ENCODE measurements at places on chromosomes 1 and 21.

DNA sequence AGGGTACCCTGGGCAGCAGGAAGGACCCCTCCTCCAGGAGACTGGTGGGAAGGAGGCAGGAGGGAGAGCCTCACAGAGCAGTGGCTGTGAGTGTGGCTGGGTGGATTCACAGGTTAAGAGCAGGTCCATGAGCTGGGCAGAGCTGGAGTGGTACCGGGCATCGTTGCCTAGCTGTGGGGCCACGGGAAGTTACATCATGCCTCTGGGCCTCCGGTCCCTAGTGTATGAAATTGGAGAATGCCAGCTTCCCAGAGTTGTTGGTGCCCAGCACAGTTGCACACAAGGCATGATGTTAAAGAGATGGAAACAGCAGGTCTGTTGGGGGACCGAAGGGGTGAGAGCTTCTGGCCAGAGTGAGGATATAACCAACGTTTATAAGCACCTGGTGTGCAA, 18.5 kb downstream of the FOXO6 start:
- DNase-seq, result no peak

DNA sequence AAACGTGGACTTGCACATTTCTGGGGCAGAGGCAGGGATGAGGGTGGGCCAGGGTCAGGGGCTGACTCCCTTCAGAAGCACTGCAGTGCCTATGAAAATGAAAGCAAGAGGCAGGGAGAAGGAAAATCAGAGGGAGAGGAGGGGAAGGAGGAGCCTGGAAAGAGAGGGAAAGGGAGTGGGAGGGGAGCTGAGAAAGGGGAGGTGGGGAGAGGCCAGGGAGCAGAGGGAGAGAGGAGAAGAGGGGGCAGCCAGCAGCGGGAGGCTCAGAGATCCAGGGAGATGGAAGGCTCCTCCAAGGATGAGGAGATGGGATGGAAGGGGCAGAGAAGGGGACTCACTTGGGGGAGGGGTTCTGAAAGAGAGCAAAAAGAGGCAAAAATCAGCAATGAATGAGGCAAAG, 96.3 kb upstream of the KLHDC7A start:
- DNase-seq, result no peak

DNA sequence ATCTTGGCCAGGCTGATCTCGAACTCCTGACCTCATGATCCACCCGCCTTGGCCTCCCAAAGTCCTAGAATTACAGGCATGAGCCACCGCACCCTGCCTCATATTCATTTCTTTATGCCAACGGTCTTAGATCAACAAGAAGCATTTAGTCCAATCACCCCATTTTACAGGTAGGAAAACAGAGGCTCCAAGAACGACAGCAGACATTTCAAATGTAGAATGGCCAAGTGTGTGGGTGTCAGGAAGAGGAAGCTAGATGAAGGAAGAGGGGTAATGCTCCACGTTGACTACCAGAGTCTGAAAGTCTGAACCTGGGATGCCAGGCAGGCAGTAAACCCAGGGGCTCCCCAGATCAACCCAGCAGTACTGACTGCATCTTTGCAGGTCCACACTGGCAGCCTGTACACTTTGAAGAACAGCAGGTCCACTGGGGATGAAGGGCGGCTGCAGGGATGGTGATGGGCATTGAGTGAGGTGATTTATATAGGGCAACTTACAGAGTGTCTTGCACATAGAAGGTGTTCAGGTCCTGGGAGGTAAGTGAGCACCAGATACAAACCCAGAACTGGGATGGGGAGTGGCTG, 120.2 kb downstream of the EPHB2 start:
- no peak for DNase-seq

- no peak for DNase-seq
These were observed 183.4 kb upstream of the PTBP2 start for GRCh38 chr1:96538111-96538641.

GRCh38 chr1:90840352-90840751, 123.2 kb upstream of the BARHL2 start:
- DNase-seq, result no peak

GRCh38 chr21:35470522-35470921, 421.4 kb upstream of the RUNX1 start:
- DNase-seq, result no peak

DNA sequence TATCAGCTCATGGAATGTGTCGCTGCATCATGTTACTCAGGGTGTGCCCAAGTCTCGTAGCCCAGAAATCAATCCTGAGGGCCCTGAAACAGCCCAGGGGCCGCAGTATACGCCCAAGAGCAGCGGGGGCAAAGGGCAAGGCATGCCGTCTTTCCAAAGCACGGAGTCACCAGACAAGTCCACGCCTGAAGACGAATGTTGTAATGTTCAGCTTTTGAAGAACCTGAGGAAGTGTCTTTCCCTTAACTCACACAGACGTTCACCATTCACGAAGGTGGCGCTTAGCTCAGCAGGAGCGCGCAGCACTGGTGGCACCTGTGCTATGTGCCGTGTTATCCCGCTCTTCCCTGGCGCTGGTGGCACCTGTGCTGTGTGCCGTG, 18.8 kb upstream of the PWP2 start:
- DNase-seq, result no peak

GRCh38 chr1:27505420-27505680, 15.4 kb upstream of the WASF2 start:
- DNase-seq, result no peak

DNA sequence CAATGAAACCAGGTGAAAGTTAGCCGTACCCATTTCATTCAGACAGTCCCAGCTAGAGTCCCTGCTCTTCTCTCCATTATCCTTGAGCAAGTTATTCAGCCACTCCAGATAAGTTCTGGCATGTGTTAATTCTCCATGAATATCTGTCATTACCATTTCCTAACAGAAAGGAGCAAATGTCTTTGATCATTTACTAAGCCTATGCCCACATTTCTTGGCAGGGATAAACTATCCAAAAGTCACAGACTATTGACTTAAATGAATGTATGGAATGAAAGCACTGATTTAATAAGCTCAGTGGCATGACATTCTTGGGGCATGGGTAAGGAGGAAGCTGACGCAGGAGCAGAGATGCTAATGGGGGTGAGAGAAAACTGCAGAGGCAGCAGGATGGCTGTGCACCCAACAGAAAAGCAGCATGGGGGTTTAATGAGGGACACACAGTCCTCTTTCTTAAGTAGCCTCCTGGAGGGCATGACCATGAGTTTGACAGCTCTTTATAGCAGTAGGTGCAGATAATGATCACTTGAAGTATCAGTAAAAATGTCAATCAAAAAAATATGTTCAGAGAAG, 17.6 kb upstream of the DHCR24 start:
- no peak for DNase-seq

GRCh38 chr1:13701271-13701640, 1.3 kb downstream of the PRDM2 start:
- DNase-seq, result no peak

GRCh38 chr1:20949871-20950590, 162.9 kb upstream of the HP1BP3 start:
- DNase-seq, result no peak

GRCh38 chr1:180252638-180253536, 22.8 kb downstream of the LHX4 start:
- DNase-seq, result peak; percentile 61

- DNase-seq, result no peak
These were observed 304.0 kb downstream of the RRAGC start for GRCh38 chr1:38555594-38555993.

DNA sequence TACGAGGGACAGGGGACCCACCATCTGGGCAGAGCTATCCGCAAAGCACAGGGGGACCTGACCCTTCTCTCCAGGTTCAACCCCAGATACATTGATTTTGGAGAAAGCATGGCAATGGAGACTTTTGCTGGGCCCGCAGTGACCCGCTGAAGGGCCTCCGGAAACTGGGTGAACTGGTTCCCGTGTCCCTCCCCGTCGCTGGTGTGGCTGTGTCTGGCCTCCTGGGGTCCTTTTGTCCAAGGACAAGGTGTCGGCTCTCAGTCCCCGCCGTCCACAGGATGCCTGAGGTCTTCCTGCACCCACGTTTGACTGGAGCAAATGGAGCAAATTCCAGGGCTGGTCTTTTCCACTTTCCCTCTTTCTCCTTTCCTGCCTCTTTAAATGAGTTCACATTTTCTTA, 176.3 kb downstream of the PRDM16 start:
- no peak for DNase-seq

- DNase-seq, result no peak
These were observed 114.7 kb downstream of the APP start for GRCh38 chr21:26055841-26056264.

DNA sequence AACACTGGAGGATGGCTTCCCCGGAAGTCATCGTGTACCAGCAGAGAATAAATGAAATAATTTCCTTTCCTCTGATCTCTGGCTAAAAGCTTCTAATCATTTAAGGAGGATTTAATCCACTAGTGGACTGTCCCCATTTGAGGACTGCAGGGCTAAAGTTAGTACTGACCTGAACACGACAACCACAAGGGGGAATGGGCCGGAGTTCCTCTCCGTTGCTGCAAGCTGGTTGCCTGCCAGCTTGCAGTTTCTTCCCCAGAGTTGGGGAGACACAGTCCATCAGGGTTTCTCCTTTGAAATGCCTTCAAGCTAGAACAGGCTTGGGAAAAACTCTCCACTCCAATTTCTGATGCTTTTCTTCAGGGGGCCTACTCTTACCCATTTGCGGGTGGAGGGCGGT, 35.5 kb upstream of the NPL start:
- no peak for DNase-seq

DNA sequence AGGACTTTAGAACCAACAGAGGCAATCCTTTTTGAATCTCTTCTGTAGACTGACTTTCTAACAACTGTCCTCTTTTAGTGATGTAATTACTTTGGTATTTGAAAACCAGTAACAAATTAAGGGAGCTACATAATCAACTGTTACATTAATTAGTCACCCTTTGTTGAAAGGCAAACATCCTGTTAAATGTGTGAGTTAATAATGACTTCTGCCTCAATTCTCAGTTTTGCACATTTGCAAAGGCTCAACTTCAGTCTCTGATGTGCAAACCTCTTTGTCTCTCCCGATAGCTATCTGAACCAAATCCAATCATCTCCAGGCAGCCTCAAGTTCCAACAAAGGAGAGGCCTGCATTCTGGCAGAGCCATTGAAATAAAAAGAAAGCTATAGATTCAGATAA, 135.4 kb upstream of the C8B start:
- no peak for DNase-seq

GRCh38 chr21:43303275-43304178, 123.4 kb downstream of the SIK1 start:
- DNase-seq, result no peak

- no peak for DNase-seq
These were observed 122.7 kb downstream of the GABPA start for GRCh38 chr21:25857308-25858074.

GRCh38 chr21:38455403-38455802, 42.9 kb downstream of the ERG start:
- no peak for DNase-seq

DNA sequence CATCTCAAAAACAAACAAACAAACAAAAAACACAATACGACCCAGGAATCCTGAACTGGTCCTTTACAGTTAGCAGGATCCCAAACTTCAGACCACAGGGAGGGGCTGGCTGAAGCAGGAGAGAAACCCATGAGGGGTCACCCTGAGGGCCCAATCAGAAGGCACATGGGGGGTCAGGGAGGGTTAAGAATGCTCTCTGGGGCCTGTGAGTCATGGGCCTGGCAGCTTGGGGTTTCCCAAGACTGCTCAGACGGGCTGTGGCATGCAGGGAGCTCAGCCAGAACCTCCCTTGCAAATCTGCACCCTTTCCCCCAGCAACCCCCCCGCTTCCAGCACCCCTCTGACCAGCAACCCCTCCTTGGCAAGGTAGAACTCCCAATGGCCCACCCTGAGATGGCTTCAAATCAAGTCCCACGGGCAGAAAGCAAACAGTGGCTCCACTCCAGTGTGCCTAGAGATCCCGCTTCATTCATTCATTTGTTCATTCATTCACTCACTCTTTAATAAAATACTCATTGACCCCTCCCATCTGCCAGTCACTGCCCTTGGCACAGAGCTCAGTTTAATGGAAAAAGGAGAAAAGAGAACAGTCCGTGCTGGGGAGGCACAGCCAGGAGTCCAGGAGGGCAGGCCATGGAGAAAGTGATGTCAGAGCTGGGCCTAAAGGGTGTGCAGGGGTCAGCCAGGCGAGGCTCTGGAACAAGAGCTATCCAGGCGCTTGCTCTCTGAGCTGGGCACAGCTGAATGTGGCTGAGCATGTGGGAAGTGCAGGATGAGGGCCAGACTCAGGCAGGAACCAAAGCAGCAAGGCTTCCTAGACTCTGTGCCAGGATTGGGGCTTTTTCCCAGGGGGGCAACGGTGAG, 8.2 kb downstream of the UQCRHL start:
- DNase-seq, result no peak

DNA sequence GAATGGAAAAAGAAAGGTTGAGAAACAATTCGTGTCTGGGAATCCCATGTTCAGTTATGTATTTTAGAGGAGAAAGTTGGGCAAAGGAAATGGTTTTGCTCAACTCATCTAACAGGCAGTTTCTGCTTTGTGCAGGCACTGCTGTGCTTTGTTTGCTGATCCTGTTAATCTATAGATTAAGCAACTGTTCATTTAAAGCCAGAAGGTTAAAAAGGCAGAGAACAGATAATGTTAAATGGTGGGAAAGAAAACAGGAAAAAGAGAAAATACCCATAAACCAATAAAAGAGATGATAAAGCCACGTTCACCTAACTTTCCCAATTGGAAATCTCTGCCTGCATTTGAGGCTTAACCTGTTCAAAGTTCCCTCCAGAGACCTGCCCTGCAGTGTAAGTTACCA, 70.0 kb downstream of the APP start:
- DNase-seq, result no peak

DNA sequence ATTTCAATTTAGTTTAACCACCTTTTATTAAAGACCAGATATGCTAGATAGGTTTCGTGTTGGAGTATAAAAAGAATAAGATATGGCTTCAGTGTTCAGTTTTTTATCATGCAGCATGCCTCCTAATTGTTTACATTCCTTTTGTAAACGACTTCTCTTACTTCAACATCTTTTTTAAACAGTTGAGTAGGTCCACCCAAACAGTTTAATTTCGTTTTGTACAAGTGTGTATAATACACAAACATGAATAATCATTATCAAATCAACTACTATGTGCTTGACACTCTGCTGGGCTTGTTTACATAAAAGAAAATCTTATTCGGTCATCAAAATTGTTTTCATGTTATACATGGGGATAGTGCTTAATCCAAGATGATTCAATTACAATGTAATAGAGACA, 906.3 kb upstream of the ADGRL4 start:
- no peak for DNase-seq

GRCh38 chr1:19507516-19507915, 22.2 kb upstream of the CAPZB start:
- DNase-seq, result no peak

- no peak for DNase-seq
These were observed 28.9 kb downstream of the KCNA10 start for GRCh38 chr1:110489973-110490542.

DNA sequence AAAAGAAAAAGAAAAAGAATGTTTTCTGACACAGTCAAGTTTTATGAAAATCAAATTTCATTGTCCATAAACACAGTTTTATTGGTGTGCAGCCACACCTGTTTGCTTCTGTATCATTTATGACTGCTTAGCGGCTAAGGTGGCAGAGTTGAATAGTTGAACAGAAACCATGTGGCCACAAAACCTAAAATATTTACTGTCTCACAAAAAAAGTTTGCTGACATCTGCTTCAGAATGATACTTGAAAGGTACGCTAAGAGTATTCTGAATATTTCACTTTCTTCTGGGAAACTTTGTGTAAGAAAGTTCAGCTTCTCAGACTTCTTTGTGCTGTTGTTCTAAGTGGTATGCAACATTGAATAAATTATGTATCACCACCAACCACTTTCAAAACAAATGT, 6.2 kb downstream of the KCNK1 start:
- DNase-seq, result no peak

- DNase-seq, result no peak
These were observed 19.6 kb upstream of the TMEM54 start for GRCh38 chr1:32920833-32921232.

- no peak for DNase-seq
These were observed 279.1 kb downstream of the DNM3 start for GRCh38 chr1:172120381-172120780.
